ENCODE measurements at places on chromosomes 6 and 20. TPM values are rescaled to one million over a fixed set of nuclear protein-coding genes. Genes with fewer than 3 reads are reported as not detected.

DNA sequence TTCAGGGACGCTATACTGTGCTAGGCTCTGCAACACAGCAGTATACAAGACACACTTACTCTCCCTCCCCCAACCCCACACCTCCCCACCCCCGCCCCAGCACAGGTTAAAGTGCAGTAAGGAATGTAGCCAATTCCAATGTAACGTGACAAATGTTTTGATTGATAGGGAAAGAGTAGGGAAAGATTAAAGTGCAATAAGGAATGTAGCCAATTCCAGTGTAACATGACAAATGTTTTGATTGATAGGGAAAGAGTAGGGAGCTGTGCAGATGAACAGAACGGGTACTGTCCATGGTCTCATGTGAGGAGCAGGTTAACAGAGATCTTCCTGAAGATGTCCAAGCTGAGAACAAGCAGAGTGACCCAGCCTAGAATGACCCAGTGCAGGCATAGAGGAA is 69.1 kb downstream of the TMEM244 start:
- no peak for DNase-seq

DNA sequence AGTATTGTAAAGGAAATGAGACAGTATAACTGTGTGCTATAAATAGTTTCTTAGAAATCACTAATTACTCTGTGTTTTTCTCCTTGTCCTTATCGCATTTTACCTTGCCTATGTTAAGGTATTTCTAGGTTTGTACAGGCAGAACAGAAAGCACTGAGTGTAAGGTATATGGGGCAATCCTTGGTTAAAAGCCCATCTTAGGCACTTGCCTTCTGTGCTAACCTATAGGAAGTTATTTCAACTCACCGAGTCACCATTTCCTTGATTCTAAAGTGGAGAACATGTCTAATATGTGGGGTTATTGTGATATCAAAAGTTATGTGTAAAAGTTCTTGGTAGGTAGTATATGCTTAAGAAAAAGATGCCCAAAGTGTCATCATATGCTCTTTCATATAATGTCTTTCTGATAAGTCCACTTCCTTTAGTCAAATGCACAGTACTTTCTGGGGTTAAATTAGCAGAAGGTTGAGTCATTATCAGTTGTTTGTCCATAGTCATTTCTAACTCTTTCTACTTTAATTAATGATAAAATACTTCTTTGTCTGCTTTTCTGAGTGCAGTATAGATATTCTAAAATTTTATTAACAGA is 276.4 kb downstream of the UTRN start:
- no peak for DNase-seq

DNA sequence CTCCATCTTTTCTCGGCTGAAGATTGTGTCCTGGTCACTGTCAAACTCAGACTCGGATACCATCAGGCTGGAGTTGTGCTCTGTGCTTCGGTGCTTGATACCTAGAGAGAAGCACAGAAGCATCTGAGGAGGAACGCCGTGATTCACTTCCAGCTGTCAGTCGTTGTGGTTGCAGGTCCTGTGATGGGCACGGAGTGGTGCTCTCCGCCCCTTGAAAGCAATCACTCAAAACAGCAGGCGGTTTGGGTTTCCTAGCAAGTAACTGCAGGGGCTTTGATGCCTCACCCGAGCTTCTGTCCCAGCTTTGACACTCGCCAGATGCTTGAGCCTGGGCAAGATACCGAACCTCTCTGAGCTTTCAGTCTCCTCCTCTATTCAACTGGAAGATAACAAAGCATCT is 52.5 kb downstream of the ALDH5A1 start:
- peak; percentile 56 for DNase-seq

Gene ARG1
- not detected for total RNA-seq

Gene SIM1
- not detected for total RNA-seq
